ENCODE measurements at places on chromosomes 13 and 19. TPM values are rescaled to one million over a fixed set of nuclear protein-coding genes. Genes with fewer than 3 reads are reported as not detected.

DNA sequence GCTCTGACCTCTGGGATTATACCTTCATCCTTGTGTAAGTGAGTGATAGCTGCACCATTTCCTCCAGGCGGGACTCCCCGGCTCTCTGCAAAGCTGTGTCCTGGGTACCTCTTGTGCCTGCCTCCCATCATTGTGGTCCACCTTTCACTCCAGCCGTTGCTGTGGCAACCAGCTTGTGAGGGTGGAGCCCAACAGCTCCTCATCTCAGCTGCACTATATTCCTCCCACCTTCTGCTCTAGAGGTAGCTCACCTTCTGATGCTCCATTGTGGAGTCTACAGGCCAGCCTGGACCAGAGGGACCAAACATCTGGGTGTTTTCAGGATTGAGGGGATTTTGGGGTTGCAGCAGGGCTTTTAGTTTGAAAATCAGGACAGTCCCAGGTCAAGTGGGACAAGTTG is 708.2 kb downstream of the UQCRFS1 start:
- no peak for DNase-seq

DNA sequence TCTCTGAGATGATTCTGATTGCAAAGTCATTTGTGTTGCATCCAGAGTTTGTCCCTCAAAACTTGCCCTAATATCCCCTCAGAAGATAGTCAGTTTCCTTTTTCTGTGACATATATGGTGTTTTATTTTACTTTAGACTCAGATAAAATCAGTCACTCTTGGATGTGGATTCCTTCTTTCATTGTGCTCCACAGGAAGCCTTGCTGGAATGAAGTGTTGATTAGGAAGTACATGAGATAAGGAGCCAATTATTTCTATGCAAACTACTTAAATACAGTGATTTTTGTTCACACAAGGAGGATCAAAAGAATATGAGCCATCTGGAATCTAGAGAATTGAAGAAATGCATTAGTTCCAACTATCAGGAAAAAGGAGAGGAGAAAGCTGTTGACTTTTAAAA is 107.6 kb upstream of the RXFP2 start:
- DNase-seq: no peak

DNA sequence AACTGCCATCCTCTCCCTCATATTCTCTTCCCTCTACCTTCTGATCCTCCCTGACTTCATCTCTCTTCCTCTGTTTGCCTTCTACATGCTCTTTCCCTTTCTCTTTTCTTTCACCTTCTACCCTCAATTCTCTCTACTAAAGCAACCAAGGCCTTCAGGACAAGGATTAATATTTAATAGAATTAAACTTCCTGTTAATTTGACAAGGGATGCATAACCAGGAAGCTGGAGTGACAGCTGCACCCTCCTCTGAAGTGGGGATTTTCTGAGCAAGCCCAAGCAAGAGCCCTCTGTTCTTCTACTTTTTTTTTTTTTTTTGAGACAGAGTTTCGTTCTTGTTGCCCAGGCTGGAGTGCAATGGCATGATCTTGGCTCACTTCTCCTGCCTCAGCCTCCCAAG is 63.4 kb upstream of the MED4 start:
- no peak for DNase-seq

- DNase-seq: no peak
Observed at GRCh38 chr13:37641391-37641790, 42.8 kb upstream of the POSTN start.

- DNase-seq: no peak
Observed at GRCh38 chr19:23665651-23666410, 21.2 kb downstream of the ZNF675 start.

GRCh38 chr19:30712431-30713337 is 340.5 kb downstream of the ZNF536 start:
- DNase-seq: no peak

CLC gene
- not detected for total RNA-seq

LYPD3 gene
- 1.8 TPM for total RNA-seq
